Smooth muscle cell of the pulmonary artery (primary cell): ENCODE measurements at places on chromosomes 1 and 21. TPM values are rescaled to one million over a fixed set of nuclear protein-coding genes. Genes with fewer than 3 reads are reported as not detected.

Gene CLDN8
- not detected in 2 replicates for total RNA-seq

Gene OR2L13
- total RNA-seq = not detected in 2 replicates

Gene DAB1
- total RNA-seq = 0.07 and 0.13 TPM in 2 replicates

Gene TMEM200B
- 4.3 and 12.2 TPM in 2 replicates for total RNA-seq

Gene EPHA10
- total RNA-seq = not detected in 2 replicates

Gene YBEY
- total RNA-seq = 7.0 and 7.4 TPM in 2 replicates

Gene ALX3
- total RNA-seq = not detected in 2 replicates

Gene MACO1
- 13.1 and 13.9 TPM in 2 replicates for total RNA-seq

Gene EXO5
- 3.5 and 6.1 TPM in 2 replicates for total RNA-seq

Gene ETV3
- total RNA-seq = 12.1 and 15.8 TPM in 2 replicates

Gene ETV3L
- not detected in 2 replicates for total RNA-seq

Gene RHEX
- total RNA-seq = not detected in 2 replicates

Gene TMEM125
- total RNA-seq = not detected in 2 replicates

Gene RAB42
- 2.2 and 5.7 TPM in 2 replicates for total RNA-seq

Gene SPRR2F
- not detected in 2 replicates for total RNA-seq

Gene AMPD1
- not detected in 2 replicates for total RNA-seq

Gene ABL2
- total RNA-seq = 41.3 and 57.0 TPM in 2 replicates

Gene REN
- not detected in 2 replicates for total RNA-seq

Gene VHLL
- 0.13 and 0.92 TPM in 2 replicates for total RNA-seq

Gene CLDN17
- not detected in 2 replicates for total RNA-seq

Gene RLF
- 30.1 and 38.9 TPM in 2 replicates for total RNA-seq

Gene VPS72
- 27.1 and 27.8 TPM in 2 replicates for total RNA-seq

Gene MYCL
- 0.33 and 1.4 TPM in 2 replicates for total RNA-seq

Gene ELAPOR1
- total RNA-seq = 0.39 and 0.59 TPM in 2 replicates

Gene CFHR5
- total RNA-seq = not detected in 2 replicates

Gene S100A5
- 0.26 TPM in 1 of 2 replicates, not detected in the other for total RNA-seq

Gene LRRC71
- 0.13 TPM in 1 of 2 replicates, not detected in the other for total RNA-seq

Gene POU3F1
- total RNA-seq = 0.03 TPM in 1 of 2 replicates, not detected in the other

Gene RGL1
- 26.5 and 36.4 TPM in 2 replicates for total RNA-seq

Gene CD1D
- 0.20 and 0.59 TPM in 2 replicates for total RNA-seq

Gene MTHFR
- total RNA-seq = 36.9 and 39.1 TPM in 2 replicates

Gene HSD11B1
- total RNA-seq = 3.3 and 9.6 TPM in 2 replicates

Gene LAMC2
- 3.4 and 192 TPM in 2 replicates for total RNA-seq

Gene EPHA2
- total RNA-seq = 34.7 and 76.8 TPM in 2 replicates

Gene TTC39A
- 1.6 and 2.0 TPM in 2 replicates for total RNA-seq

Gene TSPAN1
- 0.73 and 0.78 TPM in 2 replicates for total RNA-seq

Gene CD34
- 0.13 and 0.39 TPM in 2 replicates for total RNA-seq

Gene KIF17
- total RNA-seq = 0.39 and 3.3 TPM in 2 replicates

Gene CCDC30
- total RNA-seq = 1.4 and 1.9 TPM in 2 replicates

Gene NES
- 43.7 and 57.4 TPM in 2 replicates for total RNA-seq

Gene SPRR2E
- total RNA-seq = not detected in 2 replicates

Gene CYP4A22
- total RNA-seq = not detected in 2 replicates

Gene SHC1
- 432 and 457 TPM in 2 replicates for total RNA-seq

Gene MROH9
- total RNA-seq = 0.07 and 0.39 TPM in 2 replicates

Gene DMRTA2
- total RNA-seq = 0.10 and 0.46 TPM in 2 replicates

Gene IPO9
- 23.2 and 29.1 TPM in 2 replicates for total RNA-seq

Gene GBP4
- 0.52 and 0.66 TPM in 2 replicates for total RNA-seq

Gene TMEM54
- 30.8 and 49.7 TPM in 2 replicates for total RNA-seq
